ENCODE measurements at places on chromosomes 6 and 20. TPM values are rescaled to one million over a fixed set of nuclear protein-coding genes. Genes with fewer than 3 reads are reported as not detected.

Gene DACT2
- not detected for total RNA-seq

Gene DBNDD2
- 100 TPM for total RNA-seq

Gene NOTCH4
- total RNA-seq: 198 TPM

Gene QRSL1
- total RNA-seq: 3.9 TPM

Gene NHSL1
- total RNA-seq: 10.4 TPM

Gene PCK1
- total RNA-seq: 7.7 TPM

Gene NMBR
- not detected for total RNA-seq

Measured in ascending aorta (tissue), 2 donors.